Eye (tissue), 1 donor: ENCODE measurements at places on chromosomes 1 and 21.

- DNase-seq: no peak
These were observed 8.5 kb downstream of the SSR2 start for GRCh38 chr1:156012051-156012817.

GRCh38 chr1:218473522-218473921 is 128.4 kb downstream of the TGFB2 start:
- no peak for DNase-seq

- DNase-seq: no peak
These were observed 96.1 kb upstream of the OLIG2 start for GRCh38 chr21:32929633-32930038.

DNA sequence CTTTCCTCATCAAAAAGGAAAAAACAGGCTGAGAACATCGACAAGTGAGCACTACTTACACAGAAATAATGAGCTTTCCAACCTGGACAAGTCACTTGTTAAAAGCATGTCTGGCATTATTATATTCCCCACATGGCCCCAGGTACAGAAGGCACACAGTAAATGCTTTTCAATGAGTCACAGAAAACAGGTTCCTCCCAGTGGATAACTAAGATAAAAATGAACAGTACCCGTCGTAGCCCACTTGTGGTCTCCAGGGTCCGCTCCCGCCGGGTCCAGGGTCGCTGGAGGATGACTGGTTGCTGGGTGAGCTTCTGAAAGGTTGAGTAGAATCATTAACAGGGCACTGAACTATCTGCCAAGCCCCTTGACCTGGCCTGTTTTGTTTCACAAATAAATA is 186.6 kb downstream of the SIPA1L2 start:
- no peak for DNase-seq

DNA sequence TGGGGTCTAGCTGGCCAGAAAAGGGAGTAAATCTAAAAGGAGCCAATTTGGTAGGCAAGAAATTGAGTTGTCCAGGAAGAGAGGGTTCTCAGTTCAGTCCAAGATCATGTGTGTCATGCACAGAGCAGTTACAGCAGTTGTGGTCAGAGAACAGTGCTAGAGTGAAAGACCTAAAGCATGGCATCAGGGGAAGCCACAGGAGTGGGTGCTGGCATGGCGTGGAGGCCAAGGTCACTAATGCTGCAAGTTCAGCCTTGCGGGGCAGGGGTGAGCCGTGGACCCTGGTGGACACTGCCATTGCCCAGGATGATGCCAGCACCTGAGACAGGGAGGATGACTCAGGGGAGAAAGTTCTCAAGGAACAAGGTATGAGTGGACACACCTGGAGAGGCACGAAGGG is 16.6 kb upstream of the TMEM125 start:
- no peak for DNase-seq

DNA sequence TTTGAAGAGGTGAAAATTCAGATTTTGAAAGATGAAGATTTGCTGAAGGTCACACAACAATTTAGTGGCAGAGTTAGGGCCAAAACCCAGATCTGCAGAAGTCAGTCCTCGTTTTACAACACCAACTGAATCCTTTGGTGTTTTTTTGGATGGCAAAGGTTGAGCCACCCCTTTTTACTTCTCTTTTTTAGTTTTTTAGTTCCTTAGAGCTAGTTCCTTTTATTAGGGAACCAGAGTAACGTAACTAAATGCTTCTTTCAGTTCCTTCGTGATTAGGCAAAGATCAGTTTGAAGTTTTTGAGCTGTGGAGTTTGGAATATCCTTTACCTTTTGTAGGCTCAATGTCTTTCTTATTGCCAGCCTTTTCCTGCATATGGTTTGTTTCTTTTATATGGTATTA is 67.9 kb upstream of the ARID1A start:
- DNase-seq: no peak

- no peak for DNase-seq
These were observed 94.0 kb downstream of the ST6GALNAC5 start for GRCh38 chr1:76961181-76961819.

DNA sequence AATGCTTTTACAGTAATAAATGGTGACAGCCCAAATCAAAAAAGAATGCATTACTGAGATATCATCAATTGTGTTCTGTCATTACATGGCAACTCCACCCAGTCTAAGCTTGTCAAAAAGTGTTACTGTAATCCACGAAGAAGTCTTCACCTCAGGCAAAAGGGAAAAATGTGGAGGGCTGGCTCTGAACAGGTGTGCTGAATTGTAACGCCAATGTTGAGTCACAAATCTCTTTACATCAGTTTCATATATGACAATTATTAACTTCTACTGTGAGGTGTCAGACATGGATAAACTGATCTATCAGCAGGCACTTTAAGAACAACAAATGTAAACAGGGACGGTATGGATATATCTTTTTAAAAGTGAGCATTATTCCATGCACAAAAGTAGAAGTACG is 98.5 kb upstream of the DMRTA2 start:
- DNase-seq: peak; percentile 21

DNA sequence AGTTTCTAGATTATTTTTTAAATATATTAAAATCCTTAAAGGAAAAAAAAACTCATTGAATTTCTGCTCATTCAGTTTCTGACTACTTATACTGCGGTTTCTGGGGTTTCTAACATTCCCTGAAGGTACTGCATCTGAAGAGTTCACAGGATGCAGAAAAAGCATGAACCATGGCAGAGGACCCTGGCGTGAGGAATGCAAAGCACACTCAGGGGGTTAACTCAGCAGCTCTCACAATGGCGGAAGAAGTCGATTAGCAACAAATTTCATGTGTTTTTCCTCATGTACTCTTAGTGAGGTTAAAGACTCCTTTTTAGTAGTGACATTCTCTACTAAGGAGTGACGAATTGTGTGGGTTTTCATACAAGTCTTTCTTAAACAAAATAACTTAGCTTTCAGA is 975.6 kb downstream of the NCAM2 start:
- DNase-seq: no peak

DNA sequence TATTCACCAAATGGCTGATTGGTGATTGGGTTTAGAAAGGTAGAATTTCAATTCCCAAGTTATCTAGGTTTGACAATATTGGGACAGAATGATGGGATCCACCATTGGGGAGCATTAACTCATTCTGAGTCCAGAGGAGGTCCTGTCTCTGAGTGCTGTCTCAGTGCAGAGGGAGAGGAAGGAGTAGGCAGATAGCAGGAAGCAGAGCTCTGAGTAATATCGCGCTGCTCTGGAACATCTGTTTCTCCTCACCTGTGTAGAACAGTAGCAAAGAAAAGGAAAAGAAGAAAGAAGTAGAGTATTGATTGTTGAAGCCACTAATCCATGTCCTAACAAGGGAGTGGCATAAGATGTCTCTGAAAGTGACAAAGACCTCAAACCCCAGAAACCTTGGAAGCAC is 1657.8 kb downstream of the MRPL39 start:
- no peak for DNase-seq

GRCh38 chr1:154951901-154952657 is 3.8 kb downstream of the PBXIP1 start:
- DNase-seq: no peak

DNA sequence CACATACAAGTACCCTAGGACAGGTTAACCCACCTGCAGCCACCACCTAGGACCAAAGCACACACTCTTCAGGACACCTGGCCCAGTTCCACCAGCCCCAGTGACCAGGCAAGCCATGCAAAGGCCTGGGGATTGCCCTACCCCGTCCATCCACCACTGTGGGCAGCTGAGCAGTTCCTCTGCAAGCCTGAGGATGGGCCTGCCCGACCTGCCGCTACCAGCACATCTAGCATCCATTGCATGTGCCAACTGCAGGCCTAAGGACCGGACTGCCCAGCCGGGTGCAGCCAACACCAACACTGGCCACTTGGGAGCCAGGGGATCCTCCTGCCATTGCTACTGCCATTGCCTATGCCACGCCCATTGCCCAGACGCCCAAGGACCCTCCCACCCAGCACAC is 558.3 kb downstream of the SMYD3 start:
- no peak for DNase-seq

GRCh38 chr1:226157761-226158316 is 28.7 kb downstream of the ACBD3 start:
- DNase-seq: no peak

GRCh38 chr1:94298861-94299260 is 61.5 kb upstream of the ARHGAP29 start:
- no peak for DNase-seq

DNA sequence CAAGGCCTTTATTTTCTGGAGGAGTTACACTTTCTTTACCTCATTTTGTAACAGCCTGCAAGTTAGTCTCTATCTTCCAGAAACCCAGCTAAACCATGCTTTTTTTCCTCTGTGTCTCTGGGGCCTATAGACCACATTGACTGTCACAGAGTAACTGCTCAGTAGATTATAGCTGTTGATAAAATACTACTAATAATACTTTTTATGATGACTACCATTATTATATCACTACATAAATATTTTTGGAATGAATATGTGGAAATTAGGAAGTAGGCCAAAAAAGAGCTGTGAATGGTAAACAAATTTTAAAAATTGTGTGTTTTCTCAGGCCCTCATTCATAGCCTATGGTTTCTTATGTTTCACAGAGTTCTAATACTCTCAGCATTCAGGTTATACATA is 233.1 kb upstream of the USP24 start:
- DNase-seq: no peak

DNA sequence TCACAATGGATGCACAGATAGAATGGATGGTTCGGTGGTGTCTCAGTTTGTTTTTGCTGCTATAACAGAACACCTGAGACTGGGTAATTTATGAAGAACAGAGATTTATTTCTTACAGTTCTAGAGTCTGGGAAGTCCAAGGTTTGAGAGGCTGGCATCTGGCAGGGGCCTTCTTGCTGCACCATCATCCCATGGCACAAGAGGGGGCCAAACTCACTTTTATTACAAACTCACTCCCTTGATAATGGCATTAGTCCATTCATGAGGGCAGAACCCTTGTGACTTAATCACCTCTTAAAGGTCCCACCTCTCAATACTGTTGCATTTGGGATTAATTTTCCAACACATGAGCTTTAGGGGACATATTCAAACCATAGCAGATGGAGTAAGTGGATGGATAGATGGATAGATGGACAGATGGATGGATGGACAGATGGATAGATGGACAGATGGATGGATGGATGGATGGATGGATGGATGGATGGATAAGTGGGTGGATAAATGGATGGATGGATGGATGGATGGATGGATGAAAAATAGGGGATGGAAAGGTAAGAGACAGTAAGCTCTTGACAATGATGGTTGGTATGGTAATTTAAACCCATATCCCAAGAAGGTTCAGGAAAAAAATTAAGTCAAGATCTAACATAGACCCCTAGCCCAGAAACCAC is 16.5 kb downstream of the CAMK2N1 start:
- DNase-seq: no peak

GRCh38 chr1:56548571-56548970 is 30.8 kb downstream of the PLPP3 start:
- DNase-seq: no peak

GRCh38 chr21:44463724-44464123 is 8.4 kb downstream of the LRRC3 start:
- peak; percentile 25 for DNase-seq

DNA sequence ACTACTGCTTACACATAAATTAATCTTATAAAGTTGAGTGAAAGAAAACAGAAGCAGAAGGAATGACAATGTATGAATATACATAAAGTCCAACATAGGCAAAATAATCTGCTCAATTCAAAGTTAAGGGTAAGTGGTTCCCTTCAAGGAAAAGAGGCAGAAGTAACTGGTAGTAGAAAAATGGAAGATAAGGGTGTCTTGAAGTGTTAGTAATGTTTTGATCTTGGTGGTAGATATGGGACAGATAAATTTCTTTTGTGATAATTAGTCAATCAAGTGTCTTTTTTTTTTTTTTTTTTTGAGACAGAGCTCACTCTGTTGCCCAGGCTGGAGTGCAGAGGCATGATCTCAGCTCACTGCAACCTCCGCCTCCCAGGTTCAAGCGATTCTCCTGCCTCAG is 12.7 kb downstream of the USP48 start:
- DNase-seq: no peak

DNA sequence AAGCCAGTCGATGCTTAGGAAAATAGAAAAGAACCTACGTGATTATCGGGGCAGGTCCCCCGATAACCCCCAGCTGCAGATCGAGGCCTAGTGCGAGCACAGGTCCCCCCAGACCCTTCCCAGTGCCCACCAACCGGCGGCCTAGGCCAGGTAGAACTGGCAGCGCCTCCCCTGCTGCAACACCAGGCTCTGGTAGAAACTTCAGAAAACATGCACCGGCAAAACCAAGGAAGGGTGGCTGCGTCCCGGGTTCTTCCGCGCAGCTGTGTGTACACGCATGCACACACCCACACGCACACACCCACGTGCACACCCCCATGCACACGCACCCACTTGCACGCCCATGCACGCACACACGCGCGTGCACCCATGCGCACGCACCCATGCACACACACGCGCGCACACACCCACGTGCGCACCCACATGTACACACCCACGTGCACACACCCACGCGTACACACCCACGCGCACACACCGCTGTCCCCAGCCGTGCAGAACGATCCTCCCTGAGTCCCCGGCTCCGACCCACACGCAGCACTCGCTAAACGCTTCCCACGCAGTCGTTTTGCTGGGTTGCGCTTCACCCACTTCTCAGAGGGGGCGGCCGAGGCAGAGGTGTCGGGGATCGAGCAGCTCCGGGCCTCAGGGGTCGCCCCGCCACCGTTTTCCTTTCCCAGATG is 5.2 kb downstream of the TSPEAR start:
- DNase-seq: no peak

GRCh38 chr1:119556423-119556822 is 49.4 kb downstream of the HSD3B1 start:
- DNase-seq: no peak

GRCh38 chr1:20932437-20932977 is 145.4 kb upstream of the HP1BP3 start:
- DNase-seq: no peak

GRCh38 chr1:77202751-77203150 is 16.5 kb downstream of the PIGK start:
- no peak for DNase-seq

- DNase-seq: peak; percentile 97
These were observed 16.6 kb upstream of the RIPPLY3 start for GRCh38 chr21:36989699-36990507.

DNA sequence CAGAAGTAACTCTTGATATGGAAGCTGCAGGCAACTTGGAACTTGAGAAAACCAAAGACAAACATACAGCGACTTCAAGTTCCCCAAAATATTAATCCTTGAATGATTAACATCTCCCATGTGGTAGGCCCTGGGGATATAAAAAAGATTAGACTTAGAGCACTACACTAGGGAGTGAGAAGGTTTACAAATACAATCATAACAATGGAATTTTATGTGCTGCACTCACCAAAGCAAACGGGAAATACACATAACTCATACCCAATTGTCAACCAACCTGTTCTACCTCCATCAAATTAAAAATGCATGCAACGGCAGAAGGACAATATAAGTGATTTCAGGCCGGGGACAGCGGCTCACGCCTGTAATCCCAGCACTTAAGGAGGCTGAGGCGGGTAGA is 3.7 kb downstream of the SMYD3 start:
- DNase-seq: no peak

DNA sequence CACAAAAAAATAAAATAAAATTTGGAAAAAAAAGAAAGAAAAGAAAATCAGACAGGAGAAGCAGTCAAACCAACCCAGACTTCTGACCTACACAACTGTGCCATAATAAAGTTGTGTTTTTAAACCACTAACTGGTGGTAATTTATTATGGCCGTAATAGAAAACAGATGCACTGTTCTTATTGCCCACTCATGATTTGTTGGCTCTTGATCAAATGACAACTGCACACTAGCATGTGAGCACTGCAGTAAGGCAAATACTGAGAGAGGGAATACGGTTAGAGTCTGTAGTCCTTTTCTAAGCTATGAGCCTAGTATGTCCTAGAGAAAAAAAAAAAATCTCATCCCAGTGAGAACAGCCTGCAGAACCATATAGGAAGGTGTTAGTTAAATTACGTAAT is 61.2 kb upstream of the TNR start:
- DNase-seq: no peak

- DNase-seq: no peak
These were observed 708.1 kb downstream of the MRPL39 start for GRCh38 chr21:24899138-24899537.
